ENCODE measurements at places on chromosomes 13 and 19.

GRCh38 chr19:39701291-39701690, 3.0 kb upstream of the LGALS14 start:
- H3K4me3 ChIP-seq = no peak overlapping the region
- peaks cover 47% of the 10 kb centered on the region for H3K27me3 ChIP-seq

GRCh38 chr13:27170516-27171243, 931 bp downstream of the USP12 start:
- peak overlapping the region; percentile 97 for H3K27ac ChIP-seq
- H3K36me3 ChIP-seq = peaks cover 2% of the 10 kb centered on the region
- peaks cover 36% of the 10 kb centered on the region for H3K4me1 ChIP-seq

DNA sequence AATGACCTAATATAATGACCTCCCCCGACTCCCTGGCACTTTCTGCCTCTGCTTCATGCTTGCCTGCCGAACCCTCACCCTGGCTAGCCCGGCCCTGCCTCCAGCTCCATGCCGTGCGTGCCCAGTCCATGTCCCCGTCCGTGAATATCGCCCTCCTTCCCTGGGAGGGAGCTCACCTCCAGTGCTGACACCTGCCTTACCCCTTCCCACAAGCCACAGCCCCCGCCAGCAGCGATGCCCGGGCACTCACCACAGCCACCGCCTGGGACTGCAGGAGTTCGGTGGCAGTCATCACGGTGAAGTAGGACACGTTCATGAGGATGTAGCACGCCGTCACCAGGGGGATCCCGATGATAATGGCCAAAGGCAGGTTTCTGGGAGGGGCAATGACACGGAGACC, 10.0 kb downstream of the SLC7A9 start:
- H3K4me3 ChIP-seq = no peak overlapping the region
- no peak for DNase-seq
- peaks cover 5% of the 10 kb centered on the region for H3K4me1 ChIP-seq

- no peaks in the 10 kb centered on the region for H3K27me3 ChIP-seq
- no peak overlapping the region for H3K27ac ChIP-seq
- no peak for DNase-seq
- no peak overlapping the region for H3K4me3 ChIP-seq
- peaks cover 16% of the 10 kb centered on the region for H3K36me3 ChIP-seq
Measured at GRCh38 chr13:98868932-98869331, 108.9 kb downstream of the DOCK9 start.

GRCh38 chr13:32594157-32594738, 8.0 kb downstream of the PDS5B start:
- DNase-seq = no peak
- H3K27me3 ChIP-seq = no peaks in the 10 kb centered on the region
- H3K4me1 ChIP-seq = peaks cover 53% of the 10 kb centered on the region
- no peak overlapping the region for H3K27ac ChIP-seq
- no peak overlapping the region for H3K4me3 ChIP-seq
- H3K36me3 ChIP-seq = no peaks in the 10 kb centered on the region

GRCh38 chr13:82976499-82976898, 905.8 kb downstream of the SLITRK1 start:
- no peak overlapping the region for H3K4me3 ChIP-seq
- no peak for DNase-seq
- H3K27ac ChIP-seq = no peak overlapping the region

- H3K36me3 ChIP-seq = peaks cover 4% of the 10 kb centered on the region
- H3K27ac ChIP-seq = no peak overlapping the region
- H3K27me3 ChIP-seq = no peaks in the 10 kb centered on the region
- no peak overlapping the region for H3K4me3 ChIP-seq
- DNase-seq = no peak
Measured at GRCh38 chr19:4713384-4713951, 10.2 kb downstream of the DPP9 start.

DNA sequence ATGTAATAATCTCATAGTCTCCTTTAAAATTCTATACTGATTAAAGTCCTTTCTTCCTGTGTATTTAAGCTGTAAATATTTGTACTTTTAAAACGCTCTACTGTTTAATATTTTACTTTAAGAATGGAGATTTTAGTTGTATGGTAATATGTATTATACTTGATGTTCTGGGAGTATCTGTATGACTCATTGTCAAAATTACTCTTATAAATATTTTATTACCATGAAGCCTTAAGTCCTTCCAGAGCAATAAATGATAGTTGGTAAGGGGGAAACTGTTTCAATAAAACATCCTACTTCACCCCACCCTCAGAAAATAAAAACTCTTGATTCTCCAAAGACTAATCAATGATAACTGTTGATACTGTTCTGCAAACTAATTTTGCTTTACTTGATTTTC, 6.4 kb downstream of the PCDH9 start:
- no peak overlapping the region for H3K4me3 ChIP-seq
- H3K4me1 ChIP-seq = peaks cover 5% of the 10 kb centered on the region
- no peak overlapping the region for H3K27ac ChIP-seq
- no peak for DNase-seq
- peaks cover 26% of the 10 kb centered on the region for H3K27me3 ChIP-seq

DNA sequence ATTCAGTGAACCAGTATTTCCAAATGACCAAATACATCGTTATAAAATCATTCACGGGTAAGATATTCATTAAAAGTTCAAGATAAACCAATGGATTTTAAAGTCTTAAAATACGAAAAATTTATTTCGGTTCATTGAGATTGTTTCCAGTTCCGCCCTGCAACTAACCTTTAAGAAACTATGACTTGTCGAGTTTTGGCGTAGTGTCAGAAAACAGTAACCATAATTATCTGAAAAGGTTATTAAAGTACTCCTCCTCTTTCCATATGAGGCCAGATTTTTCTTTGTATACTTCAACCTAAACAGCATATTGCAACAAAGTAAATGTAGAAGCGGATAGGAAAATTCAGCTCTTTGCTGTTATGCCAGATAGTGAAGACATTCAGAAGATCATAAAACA, 26.1 kb downstream of the LPAR6 start:
- H3K4me1 ChIP-seq = peaks cover 16% of the 10 kb centered on the region
- H3K27me3 ChIP-seq = no peaks in the 10 kb centered on the region
- no peak overlapping the region for H3K4me3 ChIP-seq
- peaks cover 7% of the 10 kb centered on the region for H3K36me3 ChIP-seq
- H3K27ac ChIP-seq = no peak overlapping the region

GRCh38 chr13:50306156-50306555, 290.9 kb downstream of the KCNRG start:
- H3K36me3 ChIP-seq = no peaks in the 10 kb centered on the region
- H3K27me3 ChIP-seq = no peaks in the 10 kb centered on the region
- no peak overlapping the region for H3K27ac ChIP-seq
- H3K4me1 ChIP-seq = peaks cover 19% of the 10 kb centered on the region
- DNase-seq = no peak

DNA sequence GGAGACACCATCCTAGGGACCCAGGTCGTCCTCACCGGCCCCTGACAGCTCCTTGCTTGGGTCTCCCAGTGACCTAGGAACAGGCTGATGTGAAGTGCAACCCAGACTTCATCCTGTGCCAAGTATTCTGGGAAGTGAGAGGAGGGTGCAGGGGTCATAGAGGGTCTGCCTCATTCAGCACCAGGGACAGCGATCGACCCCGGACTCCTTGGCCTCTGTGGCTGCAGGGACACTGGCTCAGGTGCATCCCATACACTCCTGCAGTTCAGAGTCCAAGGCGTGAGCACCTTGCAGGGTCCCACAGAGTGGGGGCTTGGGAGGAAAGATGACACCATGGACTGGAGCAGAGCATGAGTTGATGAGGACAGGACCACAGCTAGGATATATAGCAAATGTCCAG, 10.0 kb upstream of the OR10H2 start:
- no peak for DNase-seq
- H3K27ac ChIP-seq = no peak overlapping the region
- peaks cover 5% of the 10 kb centered on the region for H3K4me1 ChIP-seq
- peaks cover 2% of the 10 kb centered on the region for H3K36me3 ChIP-seq
- H3K4me3 ChIP-seq = no peak overlapping the region

DNA sequence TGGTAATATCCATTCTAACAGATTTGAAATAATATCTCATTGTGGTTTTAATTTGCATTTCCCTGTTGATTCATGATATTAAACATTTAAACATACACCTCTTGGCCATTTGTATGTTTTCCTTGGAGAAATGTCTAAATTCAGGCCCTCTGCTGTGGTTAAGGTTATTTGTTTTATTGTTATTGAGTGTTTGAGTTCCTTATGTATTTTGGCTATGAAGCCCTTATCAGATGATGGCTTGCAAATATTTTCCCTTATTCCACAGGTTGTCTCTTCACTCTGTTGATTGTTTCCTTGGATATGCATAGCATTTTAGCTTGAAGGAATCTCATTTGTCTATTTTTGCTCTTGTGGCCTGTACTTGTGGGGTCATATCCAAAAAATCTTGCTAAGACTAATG, 303.6 kb downstream of the GPC5 start:
- H3K4me3 ChIP-seq = no peak overlapping the region
- H3K36me3 ChIP-seq = no peaks in the 10 kb centered on the region
- no peaks in the 10 kb centered on the region for H3K4me1 ChIP-seq
- H3K27ac ChIP-seq = no peak overlapping the region

DNA sequence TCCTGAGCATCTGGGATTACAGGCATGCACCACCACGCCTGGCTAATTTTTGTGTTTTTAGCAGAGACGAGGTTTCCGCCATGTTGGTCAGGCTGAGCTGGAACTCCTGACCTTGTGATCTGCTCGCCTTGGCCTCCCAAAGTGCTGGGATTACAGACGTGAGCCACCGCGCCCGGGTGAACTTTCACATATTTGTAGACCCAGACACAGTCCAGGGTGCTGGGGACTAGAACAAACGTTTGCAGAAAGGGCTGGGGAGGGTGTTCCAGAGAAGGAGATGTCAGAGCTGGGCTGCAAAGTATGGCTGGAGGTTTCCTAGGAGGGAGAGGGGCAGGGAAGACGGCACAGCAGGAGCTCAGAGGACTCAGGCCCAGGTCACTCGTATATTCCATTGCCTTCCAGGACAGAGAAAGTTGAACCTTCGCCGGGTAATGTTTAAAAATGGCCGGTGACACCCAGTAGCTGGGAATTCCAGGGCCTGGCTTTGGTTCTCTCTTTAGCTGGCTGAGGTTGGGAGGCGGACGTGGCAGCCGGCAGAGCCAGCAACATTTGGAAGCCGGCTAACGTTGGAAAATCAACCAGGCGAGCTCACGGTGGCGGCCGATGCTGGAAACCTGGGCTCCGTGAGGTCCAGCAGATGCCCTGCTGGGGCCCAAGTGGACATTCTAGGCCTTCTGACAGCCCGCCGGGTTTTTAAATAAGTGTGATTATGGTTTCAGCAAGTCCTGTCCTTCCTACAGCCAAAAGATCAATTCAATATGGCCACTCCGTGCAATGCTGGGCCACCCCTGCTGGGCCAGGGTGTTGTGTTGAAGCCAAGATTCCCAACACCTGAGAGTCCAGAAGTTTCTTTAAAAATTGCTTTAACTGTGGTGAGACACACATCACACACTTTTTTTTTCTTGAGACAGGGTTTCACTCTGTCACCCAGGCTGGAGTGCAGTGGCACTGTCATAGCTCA, 41.5 kb downstream of the NFIC start:
- H3K36me3 ChIP-seq = no peaks in the 10 kb centered on the region
- DNase-seq = no peak
- peaks cover 9% of the 10 kb centered on the region for H3K4me1 ChIP-seq
- H3K27ac ChIP-seq = no peak overlapping the region

DNA sequence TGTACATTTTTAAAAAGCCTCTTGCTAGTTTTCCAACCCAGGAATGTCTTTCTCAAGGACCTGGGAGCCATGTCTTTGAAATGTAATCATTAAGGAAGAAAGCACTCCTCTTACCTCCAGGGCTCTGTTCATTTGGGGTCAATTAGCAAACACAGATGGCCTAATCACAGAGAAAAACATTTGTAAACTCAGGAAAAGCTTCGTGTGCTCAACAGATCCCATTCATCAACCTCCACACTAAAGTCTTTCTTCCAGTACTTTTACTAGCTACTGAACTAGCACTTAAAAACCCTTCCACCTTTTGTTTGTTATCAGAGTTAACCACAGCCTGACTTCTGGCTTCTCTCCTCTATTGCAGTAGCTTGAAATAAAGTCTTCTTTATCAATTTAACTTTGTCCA, 441.4 kb downstream of the PCDH20 start:
- no peak overlapping the region for H3K4me3 ChIP-seq
- no peak for DNase-seq
- no peaks in the 10 kb centered on the region for H3K27me3 ChIP-seq
